ENCODE measurements at places on chromosomes 13 and 19.
A peak's percentile ranks its signal among the peaks of the same experiment; 100 is the strongest.

DNA sequence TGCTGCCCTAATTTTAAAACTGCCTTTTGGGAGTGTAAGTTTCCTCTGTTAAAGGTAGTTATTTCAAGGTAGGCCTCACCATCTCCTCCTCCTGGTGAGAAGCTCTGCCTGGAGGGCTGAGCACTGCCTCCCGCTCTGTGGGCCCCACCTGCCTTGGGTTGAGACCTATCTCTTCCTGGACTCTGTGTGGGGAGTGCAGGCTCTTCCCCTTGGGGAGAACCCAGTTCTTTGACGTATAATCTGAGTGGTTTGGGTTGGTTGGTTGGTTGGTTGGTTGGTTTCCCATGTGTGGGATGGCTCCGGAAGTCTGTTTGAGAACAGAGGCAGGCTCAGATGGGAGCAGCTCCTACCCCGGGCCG, 39.1 kb downstream of the ACTN4 start:
- peak; percentile 23 for DNase-seq

DNA sequence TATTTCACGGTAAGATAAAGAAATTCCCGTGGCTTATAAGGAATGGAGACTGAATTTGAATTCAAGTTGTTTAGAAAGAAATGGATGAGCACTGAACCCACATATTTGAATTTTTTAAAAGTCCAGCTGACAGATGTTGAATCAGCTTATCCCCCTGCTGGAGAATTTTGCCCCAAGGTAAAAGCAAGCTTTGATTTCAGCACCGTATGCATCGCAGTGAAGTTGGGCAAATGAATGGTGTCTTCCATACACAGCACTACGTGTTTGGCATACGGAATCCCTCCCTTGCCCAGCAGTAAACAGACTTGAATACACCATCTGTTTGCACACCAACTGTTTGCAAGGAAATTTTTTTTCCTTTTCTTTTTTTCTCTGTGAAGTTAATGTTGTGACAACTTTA, 77.5 kb upstream of the PEG3 start:
- DNase-seq, result no peak

GRCh38 chr13:24747248-24748060, 16.5 kb upstream of the RNF17 start:
- peak; percentile 40 for DNase-seq

DNA sequence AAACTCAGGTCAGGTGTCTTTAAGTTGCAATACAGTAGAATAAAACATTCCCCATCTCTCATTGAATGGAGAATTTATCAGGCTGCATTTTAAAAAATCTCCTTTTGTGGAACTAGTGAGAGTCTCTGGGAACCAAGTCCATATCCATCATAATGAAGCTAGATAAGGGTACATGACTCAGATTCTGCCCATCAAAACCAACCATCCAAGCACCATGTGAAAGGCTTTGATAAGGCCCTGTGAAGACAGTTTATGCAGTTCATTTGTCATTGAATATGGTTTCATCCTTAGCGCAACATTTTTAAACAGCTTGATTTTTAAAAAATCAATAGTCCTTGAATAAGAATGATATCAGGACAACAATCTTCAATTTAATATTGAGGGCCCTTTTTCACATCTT, 56.3 kb upstream of the DIAPH3 start:
- DNase-seq, result no peak

DNA sequence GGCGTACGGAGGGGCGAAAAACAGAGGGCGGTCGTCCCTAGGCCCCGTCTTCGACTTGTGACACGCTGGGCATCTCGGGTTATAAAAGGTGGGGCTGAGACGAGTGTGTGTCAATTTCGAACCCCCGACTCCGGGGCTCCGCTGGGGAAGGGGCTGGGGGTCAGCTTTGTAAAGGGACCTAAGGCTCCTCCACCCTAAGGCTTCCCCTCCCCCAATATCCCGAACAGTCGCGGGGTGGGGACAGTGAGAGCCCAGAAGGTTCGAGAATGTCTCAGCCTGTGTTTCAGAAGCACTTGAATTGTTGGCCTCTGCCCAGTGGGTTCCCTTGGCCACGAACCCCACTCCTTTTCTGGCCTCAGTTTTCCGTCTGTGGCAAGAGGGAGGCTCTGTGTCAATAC, 450 bp downstream of the SELENOW start:
- DNase-seq, result no peak

DNA sequence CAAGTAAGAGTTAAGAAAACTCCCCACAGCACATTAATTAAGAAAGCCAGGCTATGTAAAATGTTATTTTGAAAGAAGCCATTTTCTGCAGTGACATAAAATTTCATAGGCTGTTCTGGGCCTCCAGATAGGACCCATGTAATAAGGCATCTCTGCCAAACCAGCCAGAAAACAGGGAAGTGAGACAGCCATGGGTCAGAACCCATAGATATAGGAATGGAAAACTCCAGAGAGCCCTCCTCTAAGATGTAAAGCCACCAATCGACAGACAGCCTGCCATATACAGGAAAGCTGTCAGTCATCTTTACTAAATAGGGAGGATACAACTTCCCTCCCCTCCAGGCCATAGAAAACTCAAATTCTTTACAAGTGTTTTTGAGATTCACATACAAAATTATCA, 493.3 kb downstream of the COG6 start:
- DNase-seq, result no peak

GRCh38 chr19:33562636-33563035, 41.0 kb upstream of the PEPD start:
- DNase-seq, result no peak

GRCh38 chr13:21119526-21119925, 56.8 kb downstream of the SKA3 start:
- DNase-seq, result no peak

DNA sequence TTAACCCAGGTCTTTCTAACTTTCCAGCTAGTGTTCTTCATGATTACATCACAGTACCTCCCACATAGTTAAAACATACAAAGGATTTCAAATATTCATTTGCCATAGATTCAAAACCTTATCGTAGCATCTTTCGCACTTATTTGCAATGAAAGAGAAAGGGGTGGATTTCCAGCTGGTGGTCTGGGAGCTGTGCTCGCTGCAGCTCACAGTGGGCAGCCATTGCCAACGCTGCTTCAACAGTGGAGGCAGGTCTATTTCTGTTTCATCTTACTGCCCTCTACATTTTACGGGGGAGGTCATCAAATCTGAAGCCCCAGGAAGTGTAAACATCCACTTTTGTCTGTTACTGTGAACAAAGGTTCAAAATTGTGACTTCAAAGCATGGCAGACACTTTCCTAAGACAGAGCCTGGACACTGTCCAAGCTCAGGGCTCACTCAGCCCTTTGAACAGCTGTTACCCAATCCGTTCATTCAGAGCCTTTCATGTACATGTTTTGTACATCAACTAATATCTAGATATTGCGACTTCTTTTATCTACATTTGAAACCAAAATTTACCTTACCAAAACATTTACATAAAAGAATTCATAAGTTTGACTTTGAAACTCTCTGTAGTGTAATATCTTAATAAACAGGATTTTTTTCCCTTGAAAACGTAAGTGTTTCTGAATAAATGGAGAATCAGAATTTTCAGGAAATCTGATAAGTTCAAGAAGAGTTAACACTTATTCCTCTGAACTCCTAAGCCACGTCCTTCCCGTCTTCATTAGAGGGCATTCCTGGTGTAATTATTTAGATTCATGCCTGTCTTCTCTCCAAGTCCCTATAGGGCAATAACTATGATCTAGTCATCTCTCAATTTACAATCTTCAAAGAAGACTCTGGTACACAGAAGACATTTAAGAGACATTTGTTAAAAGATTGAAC, 25.1 kb downstream of the STARD13 start:
- DNase-seq, result no peak

GRCh38 chr13:32086366-32086765, 54.8 kb downstream of the FRY start:
- DNase-seq, result no peak

DNA sequence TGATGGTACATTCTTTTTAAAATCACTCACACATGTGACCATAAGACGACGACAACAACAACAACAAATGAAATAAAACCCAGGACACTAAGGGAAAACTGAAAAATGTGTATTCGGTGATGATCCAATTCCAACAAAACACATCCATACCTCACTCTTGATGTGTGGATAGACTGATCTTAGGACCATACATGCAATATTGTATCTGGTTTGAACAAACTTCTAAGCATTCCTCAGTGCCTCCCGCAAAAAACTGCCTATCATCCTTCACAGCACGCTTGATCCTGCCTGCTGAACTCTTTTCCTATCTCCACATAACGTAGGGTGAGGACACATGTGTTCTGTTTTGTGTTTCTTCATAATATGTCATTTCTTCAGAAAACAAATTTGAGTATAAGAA, 415.2 kb downstream of the KCTD12 start:
- no peak for DNase-seq

- DNase-seq, result no peak
These were observed 800.4 kb downstream of the DIAPH3 start for GRCh38 chr13:59363313-59363712.

DNA sequence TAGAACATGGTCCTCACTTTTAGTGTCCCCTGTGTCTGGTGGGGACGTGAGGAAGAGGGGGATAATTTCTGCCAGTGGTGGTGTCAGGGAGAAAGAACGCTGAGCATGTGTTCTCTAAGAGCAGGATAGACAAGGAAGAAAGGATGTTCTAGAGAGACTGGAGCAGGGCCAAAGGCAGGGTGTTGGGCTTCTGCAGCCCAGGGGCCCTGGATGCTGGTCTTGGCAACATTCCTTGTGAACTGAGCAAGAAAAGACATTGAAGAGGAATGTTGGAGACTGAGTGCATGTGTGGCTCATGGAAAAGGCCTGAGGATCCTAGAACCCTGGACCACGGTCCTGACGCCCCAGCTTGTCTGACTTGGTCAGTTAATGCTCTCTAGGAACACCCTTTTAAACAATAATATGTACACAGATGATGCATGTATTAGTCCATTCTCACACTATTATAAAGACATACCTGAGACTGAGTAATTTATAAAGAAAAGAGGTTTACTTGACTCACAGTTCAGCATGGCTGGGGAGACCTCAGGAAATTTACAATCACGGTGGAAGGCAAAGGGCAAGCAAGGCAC, 33.6 kb upstream of the SLC10A2 start:
- DNase-seq, result no peak

DNA sequence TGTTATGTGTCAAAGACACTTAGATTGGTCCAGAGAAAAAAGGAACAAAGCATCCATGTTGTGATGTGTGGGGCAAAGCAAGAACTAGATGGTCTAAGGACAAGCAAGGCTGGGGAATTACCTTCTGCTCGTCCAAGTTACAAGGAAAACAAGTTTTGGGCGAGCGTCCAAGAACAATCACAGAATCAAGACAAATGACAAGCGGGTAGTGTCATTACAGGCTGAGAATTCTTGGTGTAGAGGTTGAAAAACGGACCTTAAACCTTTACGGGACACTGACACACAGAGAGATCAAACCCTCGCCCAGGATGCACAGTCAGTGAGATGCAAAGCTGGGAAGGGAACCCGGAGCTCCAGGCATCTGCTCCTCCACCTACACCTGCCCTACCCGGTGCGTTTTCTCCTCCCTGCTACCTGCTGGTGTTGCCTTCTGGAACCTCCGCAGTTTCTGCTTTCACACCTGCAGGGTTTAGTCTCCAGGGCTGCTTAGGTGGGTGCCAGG, 515 bp upstream of the ZNF324B start:
- no peak for DNase-seq

- no peak for DNase-seq
These were observed 346.4 kb downstream of the FGF9 start for GRCh38 chr13:22017226-22017625.

- DNase-seq, result no peak
These were observed 340.8 kb downstream of the KLF5 start for GRCh38 chr13:73399347-73400216.

- peak; percentile 58 for DNase-seq
These were observed at the start of gene ARHGEF1 for GRCh38 chr19:41882568-41883462. Gene ARHGEF1, plus strand, starts transcription at chr19:41883184. Its CDS starts 4,899 bp downstream, at chr19:41888083.

DNA sequence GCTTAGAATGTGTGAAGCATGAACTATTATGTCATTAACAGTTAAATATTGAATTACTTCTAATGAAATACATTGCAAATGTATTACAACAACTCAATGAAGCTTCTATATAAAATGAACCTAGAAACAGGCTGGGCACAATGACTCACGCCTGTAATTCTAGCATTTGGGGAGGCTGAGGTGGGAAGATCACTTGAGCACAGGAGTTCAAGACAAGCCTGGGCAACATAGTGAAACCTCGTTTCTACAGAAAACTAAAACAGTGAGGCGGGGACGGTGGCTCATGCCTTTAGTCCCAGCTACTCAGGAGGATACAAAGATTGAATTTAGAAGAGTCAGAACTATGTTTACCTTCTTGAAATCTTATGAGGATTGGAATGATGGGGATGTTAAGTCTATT, 505.1 kb downstream of the SLITRK5 start:
- no peak for DNase-seq

All from activated T-cell treated with anti-CD3 and anti-CD28 coated beads for 48 hours (primary cell).